ENCODE measurements at places on chromosomes 3 and 15.
A peak's percentile ranks its signal among the peaks of the same experiment; 100 is the strongest.

- peak; percentile 3 for DNase-seq
These were observed 23.5 kb downstream of the ZNF80 start for GRCh38 chr3:114213627-114214541.

DNA sequence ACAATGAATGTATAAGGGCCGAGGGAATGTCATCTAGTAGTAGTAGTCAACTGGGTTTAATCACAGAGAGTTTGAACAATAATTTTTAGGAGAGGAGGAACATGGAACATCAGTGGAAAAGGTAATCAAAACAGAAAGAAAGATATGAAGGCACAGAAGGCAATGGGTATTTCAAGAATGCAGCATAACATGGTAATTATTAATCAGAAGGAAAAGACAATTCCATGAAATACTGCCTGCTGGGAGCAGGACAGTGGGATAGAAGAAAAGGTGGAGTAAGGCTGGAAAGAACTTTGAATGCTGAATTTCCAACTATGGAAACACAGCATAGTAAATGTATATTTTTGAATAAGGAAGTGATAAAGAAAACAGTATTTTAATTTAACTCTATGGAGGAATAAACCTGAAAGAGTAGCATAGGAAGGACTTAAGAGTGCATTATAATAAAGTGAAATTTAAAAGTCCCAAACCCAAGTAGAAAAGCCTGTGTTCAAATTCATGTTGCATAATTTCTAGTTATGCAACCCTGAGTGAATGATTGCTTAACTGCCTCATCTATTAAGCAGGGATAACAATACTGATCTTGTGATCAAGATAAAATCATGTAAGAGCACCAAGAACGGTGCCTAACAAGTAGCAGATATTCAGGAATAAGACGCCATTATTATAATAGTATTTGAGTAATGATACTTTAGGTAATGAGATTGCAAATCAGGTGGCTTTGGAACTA is 357.7 kb downstream of the TBC1D5 start:
- DNase-seq = no peak

GRCh38 chr3:151404316-151404715 is 19.8 kb upstream of the P2RY12 start:
- DNase-seq = no peak

DNA sequence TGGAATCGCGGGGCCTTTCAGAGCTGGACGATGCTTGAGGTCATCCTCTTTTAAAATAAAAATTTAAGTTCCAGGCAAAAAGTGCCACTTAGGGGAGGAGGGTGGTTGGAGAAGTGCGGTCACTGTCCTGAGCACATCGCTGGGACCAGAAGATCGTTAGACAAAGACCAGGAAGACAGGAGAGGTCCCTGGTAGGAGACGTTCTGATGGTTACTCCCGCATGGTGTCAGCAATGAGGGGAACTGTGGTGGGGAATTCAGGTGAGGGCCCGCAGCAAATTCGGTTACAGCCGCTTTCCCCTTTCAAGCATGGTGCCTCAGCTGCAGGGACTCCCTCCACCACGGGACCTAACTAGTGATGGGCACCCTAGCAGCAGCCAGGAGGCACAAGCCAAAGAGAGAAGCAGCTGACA is 1.0 kb upstream of the ISY1 start:
- peak; percentile 45 for DNase-seq

DNA sequence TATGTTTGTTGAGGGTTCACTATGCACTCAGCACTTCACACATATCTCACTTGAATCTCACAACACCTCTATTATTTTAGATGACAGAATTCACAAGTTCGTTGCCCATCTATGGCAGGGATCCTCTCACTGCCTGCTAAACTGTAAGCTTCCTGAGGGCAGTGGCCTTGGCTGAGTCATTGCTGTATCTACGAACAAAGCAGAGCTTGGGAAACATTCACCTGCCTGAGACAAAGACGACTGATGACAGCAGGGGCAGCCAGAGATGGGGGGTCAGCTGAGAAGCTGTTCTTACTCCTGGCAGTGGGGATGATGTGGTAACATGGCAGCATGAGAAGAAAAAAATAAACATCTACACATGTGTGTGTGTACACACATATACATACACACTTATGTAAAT is 125.5 kb upstream of the NMNAT3 start:
- no peak for DNase-seq

DNA sequence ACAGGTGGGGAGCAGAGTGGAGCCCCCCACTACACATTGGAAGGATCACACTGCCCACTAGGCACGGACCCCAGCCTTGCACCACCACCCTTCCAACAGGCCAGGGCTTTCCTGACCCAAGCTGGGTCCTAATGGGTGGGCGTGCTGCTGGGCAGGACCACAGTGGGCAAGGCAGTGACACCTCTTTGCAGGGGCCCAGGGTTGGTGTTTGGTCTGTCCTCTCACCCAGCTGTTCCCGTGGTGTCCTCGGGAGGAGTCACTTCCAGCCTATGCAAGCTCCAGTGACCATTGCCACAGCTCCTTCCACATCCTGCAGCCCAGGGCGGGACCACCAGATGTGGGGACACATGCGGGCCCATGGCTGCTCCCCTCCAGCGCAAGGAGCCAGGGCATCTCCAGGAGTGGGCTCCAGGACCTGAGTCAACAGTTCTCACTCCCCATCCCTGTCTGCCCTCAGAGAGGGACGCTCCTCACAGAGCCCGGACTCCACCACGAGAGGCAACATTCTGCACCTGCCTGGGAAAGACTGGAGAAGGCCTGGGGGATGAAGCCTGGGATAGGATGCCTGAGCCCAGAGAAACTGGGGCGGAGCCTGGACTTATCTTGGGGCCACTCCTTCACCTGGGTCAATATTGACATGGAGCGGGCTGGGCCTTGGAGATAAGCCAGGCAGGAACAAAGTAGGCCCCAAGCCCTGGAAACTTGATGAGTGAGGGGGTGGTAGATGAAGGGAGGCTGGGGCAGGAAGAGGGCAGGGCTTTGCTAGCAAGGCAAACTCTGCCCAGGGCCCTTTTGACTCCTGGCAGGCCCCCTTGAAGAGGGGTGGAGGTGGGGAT is 3.9 kb upstream of the VILL start:
- DNase-seq = peak; percentile 90

GRCh38 chr3:128311441-128311844 is 155.2 kb downstream of the DNAJB8 start:
- no peak for DNase-seq

GRCh38 chr3:108051005-108051404 is 39.8 kb downstream of the CD47 start:
- no peak for DNase-seq

DNA sequence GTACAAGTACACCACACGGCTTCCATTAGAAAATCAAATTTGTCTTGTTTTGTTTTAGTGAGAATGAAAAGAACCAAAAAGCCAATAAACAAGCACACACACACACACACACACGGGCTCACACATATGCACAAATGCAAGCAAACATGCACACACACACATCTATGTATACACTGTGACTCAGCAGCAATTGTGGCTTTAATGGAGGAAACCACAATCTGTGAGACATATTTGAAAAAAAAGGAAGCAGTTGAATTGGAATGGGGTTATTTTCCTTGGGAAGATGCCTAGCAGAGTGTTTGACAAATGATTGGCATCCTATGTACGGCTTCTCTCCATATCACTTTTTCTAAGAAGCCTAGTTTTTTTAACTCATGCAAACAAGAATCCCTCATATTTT is 201.1 kb upstream of the ARRDC4 start:
- no peak for DNase-seq

DNA sequence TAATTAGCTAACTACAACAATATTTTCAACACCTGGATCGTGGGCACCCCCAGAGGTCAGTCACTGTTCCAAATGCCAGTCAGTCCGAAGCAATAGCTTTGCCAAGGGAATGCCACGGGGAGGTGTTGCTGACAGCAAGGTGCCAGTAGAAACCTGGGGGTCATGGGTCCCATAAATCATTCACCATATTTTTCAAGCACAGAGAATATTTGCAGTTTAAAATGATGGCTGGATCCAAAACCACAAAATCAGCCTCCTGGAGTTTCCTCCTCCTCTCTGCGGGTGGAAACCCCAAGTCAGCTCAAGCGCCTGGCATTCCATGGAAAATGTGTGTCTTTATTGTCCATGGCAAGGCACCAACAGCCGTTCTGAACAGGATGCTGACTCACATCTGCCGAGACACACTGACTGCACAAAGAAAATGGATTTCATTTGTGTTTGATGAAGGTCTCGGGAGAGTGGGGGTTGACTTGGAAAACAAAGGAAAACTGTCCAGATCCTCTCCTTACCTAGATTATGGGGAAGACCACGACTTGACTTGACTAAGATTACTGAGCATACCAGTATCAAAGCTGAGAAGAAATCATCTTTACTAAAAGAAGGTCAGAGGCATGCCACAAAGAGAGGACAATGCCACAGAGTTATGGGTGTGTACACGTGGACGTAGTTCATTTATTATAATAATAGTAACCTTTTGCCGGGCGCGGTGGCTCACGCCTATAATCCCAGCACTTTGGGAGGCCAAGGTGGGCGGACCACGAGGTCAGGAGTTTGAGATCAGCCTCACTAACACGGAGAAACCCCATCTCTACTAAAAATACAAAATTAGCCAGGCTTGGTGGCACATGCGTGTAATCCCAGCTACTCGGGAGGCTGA is 26.4 kb downstream of the ANXA2 start:
- peak; percentile 87 for DNase-seq

- DNase-seq = peak; percentile 32
These were observed 1.0 kb downstream of the DCBLD2 start for GRCh38 chr3:98900265-98901118.

- DNase-seq = no peak
These were observed 10.8 kb downstream of the ZSCAN2 start for GRCh38 chr15:84611631-84612030.

GRCh38 chr3:158152186-158152585 is 42.3 kb downstream of the RSRC1 start:
- DNase-seq = no peak

- no peak for DNase-seq
These were observed 264.6 kb upstream of the SGO1 start for GRCh38 chr3:20450611-20451010.

DNA sequence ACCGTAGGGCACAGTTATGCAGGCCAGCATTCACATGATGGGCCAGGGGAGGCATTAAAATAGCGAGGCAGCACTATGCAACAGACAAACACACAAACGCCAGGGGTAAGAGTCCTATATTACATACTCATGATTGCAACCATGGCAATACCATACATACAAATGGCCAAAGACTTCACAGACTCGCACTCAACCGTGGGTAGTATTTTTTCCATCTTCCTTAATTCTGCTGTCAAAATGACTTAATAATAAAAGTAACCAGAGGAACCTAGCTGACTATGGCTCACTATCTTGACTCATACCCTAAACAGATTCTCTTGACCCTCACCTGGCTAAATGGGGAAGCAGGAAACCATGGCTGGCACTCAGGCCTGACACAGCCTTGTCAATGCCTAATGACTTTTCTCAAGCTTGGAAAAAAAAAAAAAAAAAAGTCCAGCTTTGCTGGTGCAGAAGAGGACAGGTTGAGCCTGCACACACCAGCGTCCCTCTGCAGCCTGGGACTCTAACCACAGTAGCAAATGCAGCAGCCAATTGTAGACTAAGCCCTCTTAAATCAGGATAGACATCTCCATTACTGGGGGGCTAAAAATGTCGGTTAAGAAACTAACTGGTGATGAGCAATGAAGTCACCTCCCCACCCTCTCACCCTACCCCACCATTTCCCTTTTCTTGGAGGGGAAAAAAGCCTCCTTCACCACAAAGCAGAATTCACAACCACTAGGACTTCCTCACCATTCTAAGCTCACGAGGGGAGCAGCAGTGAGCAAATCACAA is 23.1 kb downstream of the CCDC12 start:
- no peak for DNase-seq

DNA sequence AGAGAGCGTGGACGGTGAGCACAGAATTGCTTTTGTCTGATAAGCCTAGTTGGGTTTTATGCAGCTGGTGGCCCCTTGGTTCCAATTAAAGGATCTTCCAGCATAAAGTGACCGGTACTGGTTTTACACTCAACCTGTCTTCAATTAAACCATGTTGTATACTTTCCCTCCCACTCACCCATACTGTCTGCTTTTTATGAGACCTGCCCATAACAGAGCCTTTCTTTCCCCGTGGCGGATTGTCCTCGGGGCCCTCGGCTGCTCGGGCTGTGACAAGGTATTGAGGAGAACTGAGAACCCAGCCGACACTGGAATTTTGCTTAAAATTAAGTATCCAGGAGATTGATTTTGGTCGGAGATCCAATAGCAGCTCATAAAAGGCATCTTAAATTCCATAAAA is 98.4 kb downstream of the TMEM266 start:
- DNase-seq = no peak

DNA sequence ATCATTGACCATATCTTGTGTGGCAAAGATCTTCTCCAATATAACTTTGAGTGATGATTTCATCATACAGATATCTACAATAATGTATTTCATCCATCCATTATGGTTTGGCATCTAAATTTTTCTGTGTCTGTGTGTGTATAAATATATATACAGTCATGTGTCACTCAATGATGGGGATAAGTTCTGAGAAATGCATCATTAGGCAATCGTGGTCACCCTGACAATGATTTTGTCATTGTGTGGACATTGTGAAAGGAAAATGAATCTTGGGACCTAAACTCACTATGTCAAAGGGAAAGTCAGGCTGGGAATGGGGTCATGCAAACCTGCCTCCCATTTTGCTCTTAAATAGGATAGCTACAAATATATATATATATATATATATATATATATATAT is 12.4 kb downstream of the CFAP161 start:
- no peak for DNase-seq

DNA sequence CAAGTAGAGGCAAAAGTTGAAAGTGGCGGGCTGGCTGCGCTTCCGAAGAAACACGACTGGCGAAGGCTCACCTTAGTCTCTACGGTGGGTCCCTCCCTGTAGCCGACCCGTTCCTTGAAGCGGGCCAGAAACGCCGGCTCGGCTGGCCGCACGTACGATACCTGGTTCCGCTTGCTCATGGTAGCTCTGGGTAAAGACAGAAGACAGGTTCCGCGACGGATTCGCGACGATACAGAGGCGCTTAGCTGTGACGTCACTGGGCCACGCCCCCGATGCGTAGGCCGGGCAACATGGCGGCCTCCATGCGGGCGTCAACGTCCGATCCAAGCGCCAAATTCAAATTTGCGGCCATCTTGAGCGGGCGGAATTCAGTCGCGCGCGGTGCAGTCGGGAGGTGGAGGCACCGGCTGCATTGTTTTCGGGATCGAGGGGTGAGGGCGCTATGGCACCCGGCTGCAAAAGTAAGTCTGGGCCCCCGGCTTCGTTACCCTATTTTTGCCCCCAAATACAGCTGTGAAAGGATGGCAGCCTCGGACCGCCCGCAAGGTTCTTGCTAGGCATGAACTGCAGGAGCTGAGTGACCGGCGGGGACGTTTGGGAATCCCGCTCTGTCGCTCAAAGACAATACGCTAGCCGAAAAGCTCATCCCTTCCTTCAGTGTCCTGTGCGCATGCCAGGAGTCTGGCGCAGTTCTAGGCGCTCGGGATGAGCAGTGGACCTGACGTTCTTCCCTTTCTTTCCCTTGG is at the start of the genes KIAA1143 and KIF15:
Gene KIAA1143 (minus strand): TSS at position 196 of the 746 bp plus-strand sequence. CDS start 17 bp downstream, at position 179.
Gene KIF15 (plus strand): TSS at position 371 of the 746 bp plus-strand sequence. CDS start 72 bp downstream, at position 443.
- DNase-seq = peak; percentile 96

Measured in Calu3 (cell line).